ENCODE measurements at places on chromosomes 6 and 20.
A peak's percentile ranks its signal among the peaks of the same experiment; 100 is the strongest.

DNA sequence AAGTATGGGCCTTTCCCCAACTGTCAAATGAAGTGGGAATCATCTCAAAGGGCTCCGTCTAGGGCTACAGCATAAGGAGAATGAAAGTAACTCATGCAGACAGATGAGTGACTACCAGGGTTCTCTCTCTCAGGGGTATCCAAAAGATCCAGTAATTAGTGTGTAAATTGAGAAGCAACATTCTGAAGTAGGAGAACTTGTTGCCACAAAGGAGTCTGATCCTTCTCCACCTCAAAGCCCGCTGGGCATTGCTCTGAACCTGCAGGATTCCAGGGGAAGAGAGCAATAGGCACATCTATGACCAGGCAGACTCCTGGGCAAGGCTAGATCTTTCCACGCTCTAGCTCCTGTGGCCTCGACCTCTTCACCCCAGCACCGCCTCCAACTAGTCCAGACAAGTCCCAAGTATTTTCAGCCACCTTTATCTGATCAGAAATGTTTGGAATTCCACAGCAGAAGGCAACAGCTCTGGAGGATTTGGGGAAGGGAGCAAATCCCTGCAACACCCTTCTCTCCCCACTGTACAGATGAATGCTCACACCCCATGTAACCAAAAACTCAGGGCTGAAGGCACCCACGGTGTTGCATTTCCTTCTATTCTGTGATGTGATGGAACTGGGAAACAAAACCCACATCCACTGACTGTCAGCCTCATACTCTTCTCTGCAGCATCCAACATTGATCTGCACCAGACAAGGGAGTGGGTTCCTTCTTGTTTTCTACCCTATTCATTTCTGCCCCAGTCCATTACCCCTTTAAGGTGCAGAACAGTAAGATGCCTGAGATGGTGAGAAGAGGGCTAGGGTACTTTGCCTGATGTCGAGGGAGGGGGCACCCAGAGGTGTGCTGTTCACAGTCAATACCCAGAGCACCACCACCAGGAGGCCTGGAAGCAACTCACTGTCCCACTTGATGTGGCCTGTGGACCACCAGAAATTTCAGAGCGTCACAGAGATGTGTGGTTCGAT is 41.0 kb downstream of the COX4I2 start:
- DNase-seq = no peak

GRCh38 chr20:12217382-12217781 is 299.7 kb downstream of the BTBD3 start:
- no peak for DNase-seq

GRCh38 chr6:152348116-152348515 is 289.0 kb downstream of the SYNE1 start:
- DNase-seq = no peak

DNA sequence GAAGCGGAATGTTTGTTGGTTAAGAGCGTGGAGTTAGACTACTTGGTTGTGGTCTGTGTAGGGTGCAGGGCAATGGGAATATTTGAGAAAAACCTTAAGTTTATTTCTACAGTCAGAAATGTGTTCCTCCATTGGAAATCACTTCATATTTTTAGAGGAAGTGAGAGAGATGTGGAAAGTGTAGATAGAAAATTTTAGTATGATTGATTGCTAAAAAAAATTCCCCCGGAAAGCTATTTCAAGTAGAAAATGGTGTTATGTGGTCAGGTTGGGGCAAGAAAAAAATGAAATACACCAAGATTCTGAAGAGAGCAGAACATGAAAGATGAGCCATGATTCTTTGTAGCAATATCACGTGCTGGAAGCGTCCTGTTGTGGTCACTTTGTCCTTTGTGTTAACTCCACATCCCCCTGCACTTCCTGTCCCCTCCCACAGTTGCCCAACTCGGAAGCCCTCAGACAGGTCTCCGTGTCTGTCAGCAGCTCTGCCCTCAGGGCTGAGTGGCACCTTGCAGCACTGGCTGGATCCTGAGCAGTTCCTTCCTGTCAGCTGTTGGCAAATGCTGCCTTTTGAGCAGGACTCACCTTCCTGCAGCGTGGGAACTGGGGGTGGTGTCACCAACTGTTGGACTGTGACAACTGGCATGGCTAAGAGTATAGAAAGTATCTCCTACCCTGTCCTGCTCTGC is 137.5 kb upstream of the SLC24A3 start:
- no peak for DNase-seq

DNA sequence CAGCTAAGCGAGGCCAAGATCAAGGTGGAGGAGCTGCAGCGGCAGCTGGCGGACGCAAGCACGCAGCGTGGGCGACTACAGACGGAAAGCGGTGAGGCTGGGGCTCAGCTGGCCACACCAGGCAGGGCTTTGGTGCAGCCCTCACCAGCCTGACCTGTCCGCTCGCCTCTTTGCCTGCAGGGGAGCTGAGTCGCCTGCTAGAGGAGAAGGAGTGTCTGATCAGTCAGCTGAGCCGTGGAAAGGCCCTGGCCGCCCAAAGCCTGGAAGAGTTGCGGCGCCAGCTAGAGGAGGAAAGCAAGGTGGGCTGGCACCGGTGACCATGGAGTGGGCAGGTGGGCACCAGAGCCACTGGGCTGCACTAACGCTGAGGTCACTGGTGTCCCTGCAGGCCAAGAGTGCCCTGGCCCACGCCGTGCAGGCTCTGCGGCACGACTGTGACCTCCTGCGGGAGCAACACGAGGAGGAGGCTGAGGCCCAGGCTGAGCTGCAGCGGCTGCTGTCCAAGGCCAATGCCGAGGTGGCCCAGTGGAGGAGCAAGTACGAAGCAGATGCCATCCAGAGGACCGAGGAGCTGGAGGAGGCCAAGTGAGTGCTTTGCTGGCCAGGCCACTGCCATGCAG is 42.8 kb downstream of the MYH7B start:
- DNase-seq = no peak

- DNase-seq = no peak
These were observed 619.7 kb downstream of the HACE1 start for GRCh38 chr6:104239971-104240370.

GRCh38 chr20:44770484-44771171 is 25.0 kb downstream of the KCNK15 start:
- DNase-seq = no peak

DNA sequence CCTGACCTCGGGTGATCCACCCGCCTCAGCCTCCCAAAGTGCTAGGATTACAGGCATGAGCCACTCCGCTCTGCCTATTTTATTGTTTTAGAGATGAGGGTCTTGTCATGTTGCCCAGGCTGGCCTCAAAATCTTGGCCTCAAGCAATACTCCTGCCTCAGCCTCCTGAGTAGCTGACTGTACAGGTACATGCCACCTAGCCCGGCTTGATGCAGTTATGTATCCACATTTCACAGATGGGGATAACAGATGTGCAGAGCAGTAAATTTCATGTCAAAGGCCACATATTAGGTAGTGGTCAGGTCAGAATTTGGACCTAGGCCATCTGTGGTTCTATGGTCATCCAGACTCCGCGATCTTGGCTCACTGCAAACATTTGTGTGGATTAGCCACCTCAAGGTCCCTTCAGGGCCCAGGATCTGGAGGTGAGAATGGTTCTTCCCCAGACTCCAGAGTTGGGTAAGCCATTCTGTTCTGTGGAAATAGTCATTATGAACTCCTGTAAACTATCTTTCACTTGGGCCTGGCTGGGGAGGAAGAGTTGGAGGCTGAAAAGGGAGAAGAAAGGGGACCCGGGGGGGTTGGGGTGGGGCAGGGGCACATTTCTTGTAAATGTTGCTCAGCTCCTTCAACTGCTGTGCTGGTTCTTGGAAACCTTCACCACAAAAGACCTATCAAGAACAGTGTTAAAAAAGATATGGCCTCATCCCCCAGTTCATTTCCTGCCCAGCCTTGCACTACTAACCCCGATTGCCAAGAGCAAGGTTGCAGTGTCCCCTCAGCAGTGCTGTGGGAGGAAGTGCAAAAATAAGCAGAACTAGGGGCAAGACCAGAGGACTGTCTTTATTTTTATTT is 13.0 kb downstream of the PIM1 start:
- DNase-seq = no peak

- no peak for DNase-seq
These were observed 2.3 kb downstream of the LIN28B start for GRCh38 chr6:104959026-104959858.

GRCh38 chr6:125220712-125221111 is 67.1 kb downstream of the TPD52L1 start:
- DNase-seq = no peak

DNA sequence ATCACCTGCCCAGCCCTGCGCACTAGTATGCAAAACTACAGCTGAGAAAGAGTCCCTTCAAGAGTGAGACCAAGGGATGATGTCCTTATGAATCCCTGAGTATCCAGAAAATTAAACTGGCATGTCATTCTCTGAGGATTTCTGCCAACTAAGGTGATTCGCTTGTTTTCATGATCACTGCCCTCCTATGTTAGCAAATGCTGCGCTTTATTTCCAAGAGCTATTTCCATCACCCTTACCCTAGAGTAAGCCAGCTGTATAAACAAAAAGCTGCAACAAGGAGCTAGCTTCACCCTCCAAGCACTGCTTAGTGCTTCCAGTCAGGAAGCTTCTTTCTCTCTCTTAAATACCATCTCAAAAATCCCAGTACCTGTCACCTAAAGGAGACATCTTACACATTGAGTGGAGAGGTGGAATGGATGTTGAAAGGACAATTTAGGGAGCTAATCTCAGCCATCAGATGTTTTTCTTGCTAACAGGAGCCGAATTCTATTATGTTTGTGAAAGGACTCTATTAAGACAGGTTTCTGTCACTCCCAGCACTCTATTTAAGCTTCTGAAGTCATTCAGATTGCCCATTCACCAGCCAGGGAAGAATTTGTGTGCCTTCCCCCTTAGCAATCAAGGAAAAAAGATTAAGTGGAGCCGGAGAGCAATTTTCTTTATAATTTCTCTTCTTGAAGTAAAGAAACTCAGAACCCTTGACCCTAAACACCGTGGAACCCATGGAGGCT is 322.2 kb downstream of the NRN1 start:
- DNase-seq = no peak

DNA sequence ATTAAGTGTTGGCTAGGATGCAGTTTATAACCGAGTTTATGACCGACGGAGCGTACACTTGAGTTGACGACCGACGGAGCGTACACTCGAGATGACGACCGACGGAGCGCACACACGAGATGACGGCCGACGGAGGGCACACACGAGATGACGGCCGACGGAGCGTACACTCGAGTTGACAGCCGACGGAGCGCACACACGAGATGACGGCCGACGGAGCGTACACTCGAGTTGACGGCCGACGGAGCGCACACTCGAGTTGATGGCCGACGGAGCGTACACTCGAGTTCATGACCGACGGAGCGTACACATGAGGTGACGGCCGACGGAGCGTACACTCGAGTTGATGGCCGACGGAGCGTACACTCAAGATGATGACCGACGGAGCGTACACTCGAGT is 119.8 kb downstream of the HUS1B start:
- DNase-seq = no peak

- no peak for DNase-seq
These were observed 39.2 kb downstream of the ZFP64 start for GRCh38 chr20:52152416-52152815.

DNA sequence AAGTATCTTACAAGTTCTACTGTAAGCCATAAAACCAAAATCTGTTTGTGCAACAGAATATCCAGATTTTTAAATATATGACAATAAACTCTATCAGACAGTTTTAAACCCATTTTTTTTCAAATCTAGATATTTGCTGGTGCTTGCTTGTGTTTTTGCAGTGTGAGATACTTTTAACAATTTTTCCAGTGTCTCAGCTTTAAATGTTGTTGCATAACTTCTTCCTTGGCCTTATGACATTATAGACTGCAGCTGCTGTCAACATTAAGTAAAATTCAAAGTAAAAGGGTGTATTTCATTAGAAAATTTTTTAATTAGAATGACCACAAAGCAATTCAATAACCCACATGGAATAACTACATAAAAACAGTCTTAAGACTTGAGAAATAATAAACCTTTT is 139.5 kb downstream of the PTPRK start:
- DNase-seq = no peak

DNA sequence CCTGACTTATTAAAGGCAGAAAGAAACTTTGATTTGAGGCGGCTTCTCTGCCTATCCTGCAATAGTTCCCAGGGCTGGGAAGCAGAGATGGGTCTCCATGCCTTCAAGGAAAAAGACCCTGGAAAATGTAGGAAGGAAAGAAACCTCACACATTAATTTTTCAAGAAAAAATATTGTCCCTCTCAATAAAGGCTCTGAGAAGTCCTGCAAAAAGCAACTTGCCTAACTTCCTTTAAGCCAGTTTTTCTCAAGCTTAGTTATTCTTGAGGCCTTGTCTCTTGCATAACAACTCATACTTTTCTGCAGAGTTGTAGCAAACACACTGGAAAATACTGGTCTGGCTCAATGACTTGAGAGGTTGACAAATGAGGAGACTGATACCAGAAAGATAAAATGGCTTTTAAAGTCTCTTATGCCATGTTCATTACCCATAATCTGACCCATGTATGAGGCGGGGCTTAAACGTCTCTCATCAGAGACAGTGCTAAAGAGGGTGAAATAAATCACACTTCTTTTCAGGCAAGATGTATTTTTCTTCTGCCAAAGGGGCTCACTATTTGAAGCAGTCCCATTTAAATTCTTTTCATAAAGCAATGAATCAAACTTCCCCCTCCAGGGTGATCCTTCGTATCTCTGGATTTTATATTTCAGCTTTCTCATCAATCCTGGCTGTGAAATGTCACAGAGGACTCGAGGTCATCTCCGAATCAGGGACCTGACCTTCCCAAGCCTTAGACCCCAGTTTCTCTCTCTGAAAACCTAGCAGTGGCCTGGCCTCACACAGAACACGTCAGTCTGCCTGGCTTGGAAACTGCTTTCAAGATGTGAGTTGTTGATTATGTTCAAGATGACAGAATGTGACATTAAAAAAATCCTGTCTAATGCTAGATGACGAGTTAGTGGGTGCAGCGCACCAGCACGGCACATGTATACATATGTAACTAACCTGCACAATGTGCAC is 82.3 kb upstream of the KCNG1 start:
- no peak for DNase-seq

DNA sequence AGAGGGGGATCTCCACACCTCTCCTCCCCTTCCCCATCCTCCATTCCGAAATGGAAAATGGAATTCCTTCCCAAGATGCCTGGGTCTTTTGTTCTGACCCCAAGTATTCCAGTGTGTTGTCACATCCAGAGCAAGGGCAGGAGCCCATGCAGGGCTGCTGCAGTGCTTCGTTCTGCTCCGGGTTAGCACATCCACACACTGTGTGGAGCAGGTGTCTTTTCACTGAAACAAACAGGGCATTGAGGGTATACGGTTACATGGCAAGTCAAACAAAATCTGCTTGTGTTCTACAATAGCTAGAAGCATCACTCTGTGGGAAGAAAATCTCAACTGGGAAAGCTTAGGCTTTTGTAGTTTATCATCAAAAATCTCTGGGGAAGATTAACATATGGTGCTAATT is 56.9 kb downstream of the LYRM2 start:
- peak; percentile 41 for DNase-seq

DNA sequence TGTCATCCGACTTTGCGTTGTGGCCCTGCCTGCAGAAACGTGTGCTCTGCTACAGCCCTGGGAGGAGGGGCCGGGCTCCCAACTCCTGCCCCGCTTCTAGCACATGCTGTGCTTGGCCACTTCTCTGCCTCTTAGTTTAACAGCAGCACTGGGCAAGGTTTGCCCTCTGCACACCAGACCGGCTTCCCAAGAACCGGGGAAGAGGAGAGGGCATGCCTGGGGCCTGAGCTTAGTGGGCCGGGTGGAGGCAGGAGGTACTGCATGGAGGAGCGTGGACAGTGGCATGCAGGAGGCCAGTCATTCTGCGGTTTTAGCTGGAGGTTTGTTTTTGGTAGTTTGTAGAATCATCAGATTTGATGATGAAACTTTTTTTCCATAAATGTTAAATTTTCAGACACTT is 45.5 kb downstream of the CEP43 start:
- no peak for DNase-seq
